Fibroblast of skin of back (primary cell): ENCODE measurements at places on chromosomes 7 and 10.

- DNase-seq, result no peak
Measured at GRCh38 chr10:77884181-77884580, 42.4 kb downstream of the DLG5 start.

GRCh38 chr7:150935149-150935548 lies 43.0 kb downstream of the KCNH2 start:
- no peak for DNase-seq

DNA sequence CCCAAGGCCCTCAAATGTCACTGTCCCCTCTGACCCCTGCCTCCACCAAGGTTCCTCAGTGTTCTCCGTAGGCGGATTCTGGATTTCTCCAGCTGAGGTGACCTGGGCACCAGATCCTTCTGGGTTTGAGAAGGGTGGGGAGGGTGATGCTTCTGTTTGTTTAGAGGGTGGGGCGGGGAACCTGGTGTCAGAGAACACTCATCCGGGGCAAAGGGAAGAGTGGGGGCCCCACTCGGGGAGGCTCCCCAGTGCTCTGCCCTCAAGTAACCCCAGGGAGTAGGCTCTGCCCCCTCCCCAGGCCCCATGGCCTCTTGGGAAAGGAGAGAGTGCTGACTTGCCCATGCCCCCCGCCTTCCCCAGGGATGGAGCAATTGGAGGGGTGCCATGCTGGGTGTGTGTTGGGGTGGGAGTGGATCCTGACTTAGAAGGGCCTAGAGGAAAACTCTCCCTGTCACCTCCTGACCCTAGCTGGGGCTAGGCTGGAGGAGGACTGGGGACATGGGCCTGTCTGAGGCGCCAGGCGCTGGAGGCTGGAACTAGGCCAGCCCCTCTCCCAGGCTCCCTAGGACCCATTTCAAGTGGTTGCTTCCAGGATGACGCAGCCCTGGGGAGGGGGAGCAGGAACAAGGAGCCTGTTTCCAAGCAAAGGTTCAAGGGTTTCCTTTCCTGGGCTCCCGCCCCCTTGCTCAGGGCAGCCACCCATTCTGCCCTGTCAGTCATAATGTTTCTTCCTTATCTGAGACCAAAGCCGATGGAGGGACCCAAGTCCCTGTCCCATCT lies 27.9 kb downstream of the KAZALD1 start:
- no peak for DNase-seq

GRCh38 chr10:86362586-86363183 lies 3.9 kb downstream of the GRID1 start:
- DNase-seq, result no peak

DNA sequence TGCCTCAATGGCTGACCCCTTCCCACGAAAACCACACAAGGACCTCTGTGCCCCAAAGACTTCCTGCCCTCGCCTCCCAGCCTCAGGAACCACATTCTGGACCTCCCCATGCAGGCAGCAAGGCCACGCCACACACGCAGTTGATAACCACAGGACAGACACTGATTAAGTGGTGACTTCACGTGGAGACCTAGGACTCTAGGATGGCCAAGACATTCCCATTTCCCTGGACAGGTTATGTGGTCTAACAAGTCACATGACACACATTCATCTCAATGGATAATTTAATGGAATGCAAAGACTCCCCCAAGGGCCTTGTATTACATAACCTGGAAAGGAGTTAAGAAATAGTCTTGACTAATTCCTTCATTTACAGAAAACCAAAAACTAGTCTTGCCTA lies 110.2 kb downstream of the LARP4B start:
- no peak for DNase-seq

DNA sequence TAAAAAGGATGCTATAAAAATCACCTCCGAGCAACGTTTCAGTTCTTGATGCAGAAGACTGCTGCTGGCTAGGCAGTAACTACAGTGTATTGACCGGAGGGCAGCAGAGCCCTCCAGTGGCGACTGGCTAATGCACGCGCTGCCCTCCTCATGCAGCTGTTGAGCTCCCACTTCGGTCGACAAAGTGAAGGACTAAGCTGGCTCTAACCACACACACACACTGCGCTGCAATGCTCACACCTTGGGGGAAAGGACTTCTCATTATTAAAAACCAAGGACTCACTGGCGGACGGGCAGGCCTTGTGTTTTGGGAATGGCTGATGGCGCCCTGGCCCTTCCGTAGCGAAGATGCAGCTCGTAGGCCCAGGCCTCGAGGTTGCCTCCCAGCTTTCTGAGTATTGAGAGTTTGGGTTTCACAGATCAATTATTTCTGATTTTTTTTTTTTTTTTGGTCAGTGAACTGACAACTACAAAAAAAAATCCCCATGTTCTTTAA lies 120.9 kb upstream of the DIP2C start:
- DNase-seq, result peak; percentile 33
